ENCODE measurements at places on chromosomes 7 and 10.

DNA sequence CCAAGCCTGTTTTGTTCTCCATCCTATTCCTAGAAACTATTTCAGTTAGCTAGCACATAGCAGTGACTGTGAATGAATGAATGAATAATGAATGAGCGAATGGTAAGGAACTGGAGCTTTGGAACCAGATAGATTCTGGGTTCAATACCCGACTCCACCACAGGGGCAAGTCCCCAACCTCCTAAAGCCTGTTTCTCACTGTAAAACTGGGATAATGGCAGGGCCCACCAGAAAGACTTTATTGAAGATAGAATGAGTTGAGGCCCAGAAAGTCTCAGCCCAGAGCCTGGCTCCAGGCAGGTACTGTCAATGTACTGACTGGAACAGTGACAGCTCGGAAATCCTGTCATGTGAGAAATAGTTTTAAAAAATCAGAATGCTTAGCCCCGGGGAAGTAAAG, 1.1 kb upstream of the CDH23 start:
- no peak for DNase-seq

GRCh38 chr10:11646450-11646849, 35.0 kb upstream of the USP6NL start:
- no peak for DNase-seq

- no peak for DNase-seq
These were observed 33.6 kb downstream of the SMKR1 start for GRCh38 chr7:129535896-129536295.

DNA sequence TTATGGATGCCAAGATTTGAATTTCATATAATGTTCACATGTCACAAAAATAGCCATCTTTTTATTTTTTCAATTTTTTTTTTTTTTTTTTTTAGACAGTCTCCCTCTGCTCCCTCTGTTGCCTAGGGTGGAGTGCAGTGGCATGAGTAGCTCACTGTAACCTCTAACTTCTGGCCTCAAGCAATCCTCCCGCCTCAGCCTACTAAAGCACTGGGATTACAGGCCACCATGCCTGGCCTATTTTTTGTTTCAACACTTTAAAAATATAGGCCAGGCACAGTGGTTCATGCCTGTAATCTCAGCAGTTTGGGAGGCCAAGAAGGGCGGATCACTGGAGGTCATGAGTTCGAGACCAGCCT, 246.3 kb downstream of the SKIDA1 start:
- no peak for DNase-seq

DNA sequence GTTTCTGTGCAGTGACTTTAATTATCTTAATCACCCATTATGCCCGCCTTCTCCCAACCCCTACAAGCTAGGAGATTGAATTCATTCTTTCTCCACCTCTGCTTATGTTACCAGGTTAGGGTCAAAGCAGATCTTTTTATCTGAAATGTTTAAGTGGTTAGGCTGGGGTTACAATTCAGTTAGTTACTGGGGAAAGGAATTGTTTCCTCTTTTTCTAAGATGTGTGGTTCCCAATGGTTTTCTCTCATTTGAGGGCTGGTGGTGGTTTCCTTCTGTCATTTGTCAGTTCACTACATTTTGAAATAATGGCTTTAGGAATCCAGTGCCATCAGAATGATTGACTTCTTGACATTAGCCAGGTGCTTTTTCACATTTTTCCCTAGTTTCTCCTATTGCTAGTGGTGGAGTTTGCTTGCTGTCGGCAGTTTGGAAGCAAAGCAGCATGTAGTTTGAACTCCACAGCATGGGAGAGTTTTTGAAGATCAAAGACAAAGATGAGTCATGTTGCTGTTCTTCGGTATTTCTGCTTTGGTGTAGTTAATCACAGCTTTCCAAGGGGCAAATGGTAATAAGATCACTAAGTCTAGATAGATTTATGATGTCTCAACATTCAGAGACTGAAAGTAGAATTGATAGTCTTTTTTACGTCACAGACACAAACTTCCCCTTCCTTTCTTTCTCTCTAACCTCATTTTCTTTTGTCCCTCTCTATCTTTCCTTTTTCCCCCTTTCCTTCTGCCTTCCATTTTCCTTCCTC, 168.2 kb downstream of the SND1 start:
- no peak for DNase-seq

DNA sequence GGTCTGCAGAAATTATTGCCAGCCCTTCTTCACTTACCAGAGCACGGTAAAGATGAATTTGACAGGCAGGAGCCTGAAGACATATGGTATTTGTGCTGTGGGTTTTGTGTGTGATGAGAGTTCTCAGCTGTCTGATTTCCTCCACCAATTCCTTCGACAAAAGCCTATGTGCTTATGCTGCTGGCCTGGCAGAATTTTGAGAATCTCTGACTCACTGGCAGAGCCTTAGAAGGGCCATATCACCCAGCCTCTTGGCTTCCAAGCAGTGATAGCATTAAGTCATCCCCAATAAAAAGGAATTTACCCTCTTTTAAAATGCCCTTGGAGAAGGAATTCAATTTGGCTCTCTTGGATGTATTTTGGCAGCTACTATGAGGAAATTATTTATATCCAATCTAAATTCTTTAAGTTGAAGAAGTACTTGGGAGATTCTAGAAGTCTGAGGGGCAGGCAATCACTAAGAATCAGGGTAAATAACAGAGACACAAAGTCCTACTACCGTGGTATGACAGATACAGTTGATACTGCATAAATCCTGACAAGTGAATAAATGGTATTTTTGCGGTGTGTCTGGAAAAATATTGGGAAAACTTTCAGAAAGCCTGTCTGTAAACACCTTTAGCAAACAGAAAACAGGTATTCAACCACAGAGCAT, 68.6 kb upstream of the EFCAB10 start:
- no peak for DNase-seq

DNA sequence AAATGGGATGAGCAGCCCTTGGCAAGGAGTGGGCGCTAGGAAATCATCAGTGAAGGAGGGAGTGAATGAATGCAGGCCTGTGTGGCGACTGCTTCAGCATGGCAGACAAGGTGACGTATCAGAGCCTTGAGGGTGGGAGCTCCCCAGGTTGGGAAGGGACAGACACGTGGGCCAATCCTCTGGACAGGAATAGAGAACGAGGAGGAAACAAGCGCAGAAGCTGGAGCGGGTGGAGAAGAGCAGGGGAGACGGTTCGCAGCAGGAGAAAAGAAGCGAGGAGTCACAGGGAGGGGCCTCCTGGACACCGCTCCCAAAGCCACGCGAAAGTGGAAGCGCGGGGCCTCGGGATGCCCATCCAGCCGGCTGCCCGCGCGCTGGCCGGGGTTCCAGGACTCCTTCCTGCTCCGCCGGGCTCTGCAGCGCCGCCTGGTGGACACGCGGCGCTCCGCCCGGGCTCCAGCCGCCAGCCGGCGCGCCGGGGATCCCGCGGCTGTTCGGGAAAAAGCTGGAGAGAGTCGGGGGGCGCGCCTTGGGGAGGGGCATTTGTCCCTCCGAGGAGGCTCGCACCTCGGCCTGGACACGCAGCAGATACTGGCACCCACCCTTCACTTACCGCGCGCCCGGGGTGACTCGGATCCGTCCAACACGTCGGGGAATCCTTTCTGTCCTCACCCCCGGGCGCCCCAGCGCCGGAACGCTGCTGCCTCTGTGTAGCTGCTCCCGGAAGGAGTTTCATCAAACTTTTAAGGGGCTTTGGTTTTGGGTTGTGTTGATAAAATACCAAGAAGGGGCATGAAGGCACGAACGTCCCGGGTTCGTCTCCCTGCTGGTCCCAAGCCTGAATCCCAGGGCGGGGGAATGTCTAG, 6.3 kb downstream of the ZNF503 start:
- no peak for DNase-seq

- DNase-seq = no peak
These were observed 46.1 kb upstream of the SMNDC1 start for GRCh38 chr10:110350812-110351211.

GRCh38 chr10:72429931-72430330, 75.2 kb upstream of the DNAJB12 start:
- DNase-seq = no peak

- DNase-seq = no peak
These were observed 29.8 kb downstream of the PRR15 start for GRCh38 chr7:29593459-29593858.

DNA sequence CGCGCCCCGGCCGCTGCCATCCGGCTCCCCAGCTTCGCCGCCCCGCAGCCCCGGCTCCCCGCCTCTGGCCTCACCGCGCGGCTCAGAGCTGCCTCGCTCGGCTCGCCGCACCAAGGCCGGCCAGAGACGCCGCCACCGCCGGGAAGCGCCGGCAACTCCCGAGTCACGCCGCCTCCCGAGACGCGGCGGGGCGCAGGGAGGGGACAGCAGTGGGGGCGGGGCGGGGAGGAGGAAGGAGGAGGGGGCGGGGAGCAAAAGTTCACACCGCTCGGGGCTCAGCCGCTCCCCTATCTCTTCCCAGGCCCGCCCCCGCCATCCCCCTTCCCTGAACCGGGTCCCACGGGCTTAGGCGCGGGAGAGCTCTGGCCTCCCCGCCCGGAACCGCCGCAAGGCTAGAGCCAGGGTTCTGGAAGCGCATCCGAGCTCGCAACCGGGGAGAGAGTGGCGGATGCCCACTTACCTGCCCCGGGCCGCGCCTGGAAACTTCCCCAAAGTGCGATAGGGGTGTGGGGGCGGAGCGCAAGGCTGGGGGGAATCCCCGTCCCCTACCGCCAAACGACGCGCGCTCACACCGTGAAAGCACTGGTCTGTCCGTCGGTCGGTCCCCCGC, 1.0 kb downstream of the CHST15 start:
- DNase-seq = peak; percentile 83

DNA sequence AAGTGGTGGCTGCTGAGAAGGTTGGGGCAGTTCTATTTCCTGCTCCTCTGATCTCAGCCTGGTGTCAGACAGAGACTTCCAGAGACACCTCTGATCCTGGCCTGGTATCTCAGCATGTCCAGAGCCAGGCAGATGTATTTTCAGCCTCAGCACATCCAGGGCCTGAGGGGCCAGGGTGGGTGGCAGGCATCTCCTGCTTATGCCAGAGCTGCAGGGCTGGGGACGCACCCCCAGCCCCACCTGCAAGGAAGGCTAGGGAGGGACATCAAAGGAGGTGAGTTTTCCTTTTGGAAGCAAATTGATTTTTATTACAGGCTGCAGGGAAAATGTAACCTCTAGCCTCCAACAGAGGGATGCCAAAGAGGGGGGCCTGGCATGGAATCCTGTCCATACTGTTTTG, 36.7 kb downstream of the CFAP46 start:
- DNase-seq = no peak

DNA sequence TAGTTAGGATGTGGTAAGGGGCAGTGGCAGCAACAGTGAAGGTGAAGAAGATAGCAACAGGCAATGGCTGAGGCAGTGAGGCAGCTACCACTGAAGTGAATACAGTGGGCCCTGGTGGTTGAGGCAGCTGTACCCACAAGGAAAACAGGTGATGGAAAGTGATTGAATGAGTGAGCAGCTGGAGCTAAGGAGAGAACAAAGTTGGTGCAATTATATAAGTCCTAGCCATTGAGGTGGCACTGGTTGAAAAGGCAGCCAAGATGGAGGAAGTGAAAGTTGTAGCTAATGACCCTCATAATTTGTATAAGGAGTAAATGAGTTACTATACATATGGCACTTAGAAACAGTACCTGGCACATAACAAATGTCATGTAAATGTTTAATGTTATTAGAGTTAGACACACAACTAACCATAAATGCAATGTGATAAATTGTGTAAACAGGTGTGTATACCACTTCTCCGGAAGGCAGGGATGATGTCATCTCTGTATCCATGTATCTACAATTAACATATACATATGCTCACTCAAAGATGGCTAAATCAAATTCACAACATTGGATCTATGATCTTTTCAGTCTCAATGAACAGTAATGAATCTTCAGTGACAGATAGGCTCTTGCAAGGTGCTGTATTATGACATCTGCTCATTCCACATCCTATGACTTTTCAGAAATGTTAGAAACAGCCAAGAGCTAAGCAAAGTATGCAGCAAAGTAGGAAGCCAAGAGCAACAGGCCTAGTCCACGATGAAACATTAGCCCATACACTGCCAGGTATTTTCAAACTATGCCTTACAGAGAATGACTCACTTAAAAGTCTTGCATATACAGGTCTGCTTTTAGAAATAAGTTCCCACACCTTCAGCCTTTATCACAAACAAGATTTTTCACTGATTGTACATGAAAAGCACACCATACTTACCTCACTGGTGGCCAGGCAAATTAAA, 10.7 kb downstream of the XPNPEP1 start:
- no peak for DNase-seq

GRCh38 chr7:128019288-128019687, 11.9 kb downstream of the LRRC4 start:
- DNase-seq = no peak

- DNase-seq = peak; percentile 43
These were observed 68.6 kb downstream of the MMRN2 start for GRCh38 chr10:86888585-86889381.

GRCh38 chr10:128324058-128324827, 198.0 kb upstream of the MKI67 start:
- DNase-seq = no peak

- DNase-seq = no peak
These were observed 98.5 kb downstream of the GNAI1 start for GRCh38 chr7:80232979-80233724.

DNA sequence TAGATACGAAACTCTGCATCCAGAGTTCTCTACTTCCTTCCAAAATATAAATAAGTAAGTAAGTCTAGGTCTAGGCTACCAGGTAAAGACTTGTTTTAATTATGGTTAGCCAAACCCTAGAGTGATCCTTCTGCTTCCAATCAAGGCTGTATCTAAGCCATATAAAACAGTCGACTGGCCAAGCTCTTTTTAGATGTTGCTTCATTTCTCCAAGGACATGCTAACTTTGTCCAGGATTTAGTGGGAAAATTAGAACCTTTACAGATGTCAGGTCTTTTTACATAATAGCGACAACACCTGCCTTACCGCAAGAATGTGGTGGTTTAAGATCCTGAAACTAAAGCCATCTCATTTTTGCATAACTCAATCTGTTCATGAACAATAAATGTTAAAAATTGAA, 156.8 kb downstream of the NXPH1 start:
- DNase-seq = no peak

- DNase-seq = no peak
These were observed 653.1 kb upstream of the C7orf33 start for GRCh38 chr7:147937428-147937827.

GRCh38 chr7:29019387-29019786, 61.3 kb upstream of the TRIL start:
- no peak for DNase-seq

- no peak for DNase-seq
These were observed 255.9 kb downstream of the KCNMA1 start for GRCh38 chr10:77381750-77382149.

GRCh38 chr10:99682752-99683151, 23.4 kb downstream of the ENTPD7 start:
- no peak for DNase-seq

DNA sequence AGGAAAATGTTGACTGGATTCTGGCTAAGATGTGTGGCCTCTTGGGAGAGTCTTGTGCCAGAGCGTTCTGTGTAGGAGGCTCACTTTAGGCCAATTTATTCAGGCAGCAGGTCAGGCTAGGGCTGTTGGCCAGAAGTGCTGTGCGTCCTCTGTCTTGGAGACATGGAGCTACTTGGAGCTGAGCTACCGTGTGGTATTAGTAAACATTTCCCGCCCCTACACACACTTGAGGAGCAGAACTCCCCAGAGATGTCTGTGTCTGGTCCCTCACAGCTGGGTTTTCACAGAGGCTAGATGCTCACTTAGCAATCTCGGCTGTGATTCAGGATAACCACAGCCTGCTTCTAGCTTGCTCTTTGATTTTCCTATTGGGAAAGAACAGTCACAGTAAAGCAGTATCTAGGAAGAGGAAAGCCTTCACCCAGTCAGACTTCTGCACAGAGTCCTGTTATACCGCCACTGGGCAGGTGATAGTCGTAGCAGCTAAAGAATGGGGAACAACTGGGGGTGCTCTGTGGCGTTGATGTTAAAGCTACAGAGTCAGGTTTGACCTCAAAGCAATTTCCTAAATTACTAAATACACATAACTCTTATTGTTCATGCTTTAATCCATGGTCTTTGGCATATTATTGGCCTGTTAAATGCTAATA, 86.7 kb downstream of the MDFIC start:
- no peak for DNase-seq

Data from memory B cell (primary cell).